Gastroesophageal sphincter (tissue), 4 donors: ENCODE measurements at places on chromosomes 12 and 14. TPM values are rescaled to one million over a fixed set of nuclear protein-coding genes. Genes with fewer than 3 reads are reported as not detected.

Gene PPFIA2
- total RNA-seq, result 25.2 TPM

Gene CRIP1
- 11.2 TPM for total RNA-seq

Gene RPL36AL
- 352 TPM for total RNA-seq

Gene PLBD1
- 9.8 TPM for total RNA-seq

Gene IL31
- not detected for total RNA-seq

- no peaks in the 10 kb centered on the region for H3K4me1 ChIP-seq
- H3K4me3 ChIP-seq, result no peak overlapping the region
- no peak overlapping the region for H3K27ac ChIP-seq
- no peaks in the 10 kb centered on the region for H3K36me3 ChIP-seq
- H3K27me3 ChIP-seq, result peaks cover 4% of the 10 kb centered on the region
- no peak for ATAC-seq
Observed at GRCh38 chr12:51441583-51441982, 17.0 kb downstream of the SLC4A8 start.

GRCh38 chr12:120726961-120727360 is 1.3 kb downstream of the ACADS start:
- H3K36me3 ChIP-seq, result no peaks in the 10 kb centered on the region
- no peak for ATAC-seq
- no peaks in the 10 kb centered on the region for H3K4me1 ChIP-seq
- peak overlapping the region; percentile 86 for H3K27ac ChIP-seq
- H3K27me3 ChIP-seq, result no peaks in the 10 kb centered on the region
- no peak overlapping the region for H3K4me3 ChIP-seq

- H3K4me1 ChIP-seq, result no peaks in the 10 kb centered on the region
- no peaks in the 10 kb centered on the region for H3K36me3 ChIP-seq
- H3K27me3 ChIP-seq, result no peaks in the 10 kb centered on the region
- ATAC-seq, result no peak
- no peak overlapping the region for H3K27ac ChIP-seq
Observed at GRCh38 chr12:80321653-80322052, 122.4 kb upstream of the PTPRQ start.

- no peak for ATAC-seq
- no peak overlapping the region for H3K27ac ChIP-seq
- no peaks in the 10 kb centered on the region for H3K36me3 ChIP-seq
- H3K27me3 ChIP-seq, result no peaks in the 10 kb centered on the region
- H3K4me3 ChIP-seq, result no peak overlapping the region
Observed at GRCh38 chr12:25827141-25827540, 131.3 kb upstream of the RASSF8 start.

- no peaks in the 10 kb centered on the region for H3K4me1 ChIP-seq
- ATAC-seq, result peak; percentile 13
- peaks cover 91% of the 10 kb centered on the region for H3K27me3 ChIP-seq
Observed at GRCh38 chr12:117098361-117099217, 627 bp downstream of the TESC start.

GRCh38 chr12:116612436-116612835 is 53.3 kb downstream of the MAP1LC3B2 start:
- no peak overlapping the region for H3K4me3 ChIP-seq
- no peak overlapping the region for H3K27ac ChIP-seq
- H3K27me3 ChIP-seq, result no peaks in the 10 kb centered on the region
- no peaks in the 10 kb centered on the region for H3K36me3 ChIP-seq
- peaks cover 3% of the 10 kb centered on the region for H3K4me1 ChIP-seq

GRCh38 chr12:106914796-106915634 is 40.7 kb upstream of the TMEM263 start:
- H3K27ac ChIP-seq, result no peak overlapping the region
- peaks cover 18% of the 10 kb centered on the region for H3K27me3 ChIP-seq
- no peaks in the 10 kb centered on the region for H3K4me1 ChIP-seq
- no peaks in the 10 kb centered on the region for H3K36me3 ChIP-seq

GRCh38 chr14:94575730-94576585 is 5.3 kb upstream of the SERPINA5 start:
- H3K36me3 ChIP-seq, result no peaks in the 10 kb centered on the region
- no peak overlapping the region for H3K27ac ChIP-seq
- H3K4me1 ChIP-seq, result peaks cover 15% of the 10 kb centered on the region
- peaks cover 17% of the 10 kb centered on the region for H3K27me3 ChIP-seq
- H3K4me3 ChIP-seq, result no peak overlapping the region
- ATAC-seq, result no peak

DNA sequence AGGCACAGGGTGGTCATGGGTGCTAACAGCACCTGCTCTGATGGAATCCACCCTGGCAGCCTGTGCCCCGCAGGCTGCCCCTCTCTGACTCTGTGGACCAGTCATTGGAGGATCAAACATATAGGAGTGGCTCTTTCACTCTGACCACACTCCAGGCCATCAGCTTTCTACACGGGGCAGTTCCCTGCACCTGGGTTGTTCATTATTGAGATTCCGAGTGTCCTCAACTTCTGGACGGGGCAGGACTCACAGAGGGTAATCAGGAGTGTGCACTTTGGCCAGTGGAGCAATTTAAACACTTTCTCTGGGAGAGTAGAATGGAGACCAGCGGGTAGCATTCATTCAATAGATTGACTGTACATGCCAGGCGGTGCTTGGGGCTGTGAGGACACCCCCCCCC is 94.8 kb downstream of the NINJ2 start:
- no peak overlapping the region for H3K4me3 ChIP-seq
- H3K36me3 ChIP-seq, result no peaks in the 10 kb centered on the region
- no peaks in the 10 kb centered on the region for H3K4me1 ChIP-seq
- no peak overlapping the region for H3K27ac ChIP-seq
- no peak for ATAC-seq
- no peaks in the 10 kb centered on the region for H3K27me3 ChIP-seq

GRCh38 chr14:78581229-78581628 is 411.1 kb downstream of the NRXN3 start:
- H3K27me3 ChIP-seq, result no peaks in the 10 kb centered on the region
- H3K4me3 ChIP-seq, result no peak overlapping the region
- H3K27ac ChIP-seq, result no peak overlapping the region
- no peaks in the 10 kb centered on the region for H3K36me3 ChIP-seq
- ATAC-seq, result no peak
